ENCODE measurements at places on chromosomes 3 and 15.

DNA sequence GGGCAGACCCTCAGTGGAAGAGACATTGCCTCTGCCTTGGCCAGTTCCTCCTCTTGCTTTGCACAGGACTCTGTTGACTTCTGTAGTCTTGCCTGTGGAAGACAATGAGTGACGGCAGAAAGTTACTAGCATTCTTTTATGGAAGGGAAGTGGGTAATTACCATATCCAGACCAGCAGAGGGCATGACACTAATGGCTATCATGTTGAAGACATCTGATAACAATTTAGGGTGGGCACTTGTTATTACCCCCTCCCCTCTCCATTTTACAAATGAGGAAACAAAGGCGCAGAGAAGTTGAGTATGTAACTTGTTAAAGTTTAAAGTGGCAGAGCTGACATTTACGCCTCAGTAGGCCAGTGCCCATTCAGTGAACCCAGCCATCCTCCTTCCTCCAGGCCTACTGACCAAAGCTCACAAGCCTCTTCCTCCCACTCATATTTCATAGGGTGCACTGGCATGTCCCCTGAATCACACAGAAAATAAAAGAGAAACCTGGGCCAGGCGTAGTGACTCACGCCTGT lies 48.2 kb upstream of the FMN1 start:
- DNase-seq: no peak

- DNase-seq: no peak
Observed at GRCh38 chr3:185539934-185540333, 12.5 kb downstream of the LIPH start.

DNA sequence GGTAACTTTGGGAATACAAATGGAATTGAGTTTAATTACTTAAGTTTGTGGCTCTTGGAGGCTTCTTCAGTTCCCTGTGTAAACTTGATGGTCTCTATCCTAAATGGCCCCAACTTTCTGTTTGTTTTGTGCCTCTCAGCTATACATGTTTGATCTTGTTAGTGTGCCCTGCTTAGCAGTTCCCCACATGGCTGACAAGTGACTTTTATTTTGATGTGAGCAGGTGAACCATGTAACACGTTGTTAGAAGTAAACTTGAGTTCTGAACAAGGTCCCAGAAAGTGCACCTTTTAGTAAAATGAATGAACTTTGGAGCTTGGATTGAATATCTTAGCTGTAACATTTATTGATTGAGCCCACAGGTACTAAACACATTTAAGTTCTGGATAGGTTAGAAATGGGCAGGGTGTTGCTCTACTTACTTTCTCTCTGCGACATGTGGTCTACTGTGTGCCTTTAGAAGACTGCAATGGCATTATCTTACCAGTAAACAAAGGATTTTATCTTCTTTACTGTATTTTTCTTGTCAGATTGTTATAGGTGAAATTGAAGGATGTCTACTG lies 4.5 kb downstream of the LSM3 start:
- DNase-seq: no peak

DNA sequence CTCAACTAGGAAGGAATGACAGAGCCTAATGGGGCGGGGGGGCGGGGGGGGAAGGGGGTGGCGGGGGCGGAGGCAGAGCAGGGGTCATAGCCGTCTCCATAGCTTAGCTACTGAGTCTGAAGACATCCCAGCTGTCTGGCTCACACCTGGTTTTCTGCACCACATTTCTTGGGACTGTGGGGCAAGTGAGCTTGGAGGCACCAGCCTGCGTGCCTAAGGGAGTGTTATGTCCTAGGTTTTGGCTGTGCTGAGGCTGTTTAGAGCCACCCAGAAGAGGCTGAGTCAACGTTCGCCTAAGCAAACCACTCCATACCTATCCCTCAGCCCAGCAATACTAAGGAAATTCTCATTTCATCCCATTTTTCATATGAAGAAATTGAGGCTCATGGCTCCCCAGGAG lies 1.4 kb downstream of the IL17RD start:
- DNase-seq: no peak

Data from CD14-positive monocyte (primary cell).